Astrocyte (in vitro differentiated cells and primary cell): ENCODE measurements at places on chromosomes 1 and 21. TPM values are rescaled to one million over a fixed set of nuclear protein-coding genes. Genes with fewer than 3 reads are reported as not detected.

SMIM12 gene
- total RNA-seq = 38.1 and 43.6 TPM in 2 replicates

SPTA1 gene
- total RNA-seq = 0.02 and 0.09 TPM in 2 replicates

INSRR gene
- 0.05 TPM in 1 of 2 replicates, not detected in the other for total RNA-seq

ADAMTS4 gene
- 2.7 and 5.1 TPM in 2 replicates for total RNA-seq

CCDC27 gene
- not detected in 2 replicates for total RNA-seq

C1orf185 gene
- not detected in 2 replicates for total RNA-seq

TRABD2B gene
- total RNA-seq = 0.89 and 1.8 TPM in 2 replicates

ATP6V1G3 gene
- total RNA-seq = not detected in 2 replicates

CAPN2 gene
- 340 and 391 TPM in 2 replicates for total RNA-seq

CEP170 gene
- total RNA-seq = 149 and 164 TPM in 2 replicates

OR2M3 gene
- total RNA-seq = not detected in 2 replicates

CD1E gene
- not detected in 2 replicates for total RNA-seq

GJB3 gene
- total RNA-seq = 0.32 TPM in 1 of 2 replicates, not detected in the other

PIK3C2B gene
- total RNA-seq = 17.9 and 19.3 TPM in 2 replicates

IGSF9 gene
- 0.89 and 2.1 TPM in 2 replicates for total RNA-seq

AMY2B gene
- 1.7 and 2.1 TPM in 2 replicates for total RNA-seq

SFN gene
- total RNA-seq = 5.5 and 14.5 TPM in 2 replicates

SPRR1A gene
- total RNA-seq = not detected in 2 replicates

ST6GALNAC3 gene
- 1.8 and 3.2 TPM in 2 replicates for total RNA-seq

TRIM58 gene
- 20.6 and 31.0 TPM in 2 replicates for total RNA-seq

PRAMEF2 gene
- total RNA-seq = 0.17 TPM in 1 of 2 replicates, not detected in the other

FCMR gene
- 0.55 and 0.73 TPM in 2 replicates for total RNA-seq

OVAAL gene
- total RNA-seq = not detected in 2 replicates

TTC34 gene
- total RNA-seq = 0.31 and 0.39 TPM in 2 replicates

FAM3B gene
- not detected in 2 replicates for total RNA-seq

BRDT gene
- total RNA-seq = not detected in 2 replicates

EDN2 gene
- 0.45 TPM in 1 of 2 replicates, not detected in the other for total RNA-seq

CLCN6 gene
- total RNA-seq = 16.7 and 22.4 TPM in 2 replicates

NBPF4 gene
- not detected in 2 replicates for total RNA-seq

LRRIQ3 gene
- total RNA-seq = 0.19 and 0.52 TPM in 2 replicates

LCE2D gene
- not detected in 2 replicates for total RNA-seq
